ENCODE measurements at places on chromosomes 7 and 10.

DNA sequence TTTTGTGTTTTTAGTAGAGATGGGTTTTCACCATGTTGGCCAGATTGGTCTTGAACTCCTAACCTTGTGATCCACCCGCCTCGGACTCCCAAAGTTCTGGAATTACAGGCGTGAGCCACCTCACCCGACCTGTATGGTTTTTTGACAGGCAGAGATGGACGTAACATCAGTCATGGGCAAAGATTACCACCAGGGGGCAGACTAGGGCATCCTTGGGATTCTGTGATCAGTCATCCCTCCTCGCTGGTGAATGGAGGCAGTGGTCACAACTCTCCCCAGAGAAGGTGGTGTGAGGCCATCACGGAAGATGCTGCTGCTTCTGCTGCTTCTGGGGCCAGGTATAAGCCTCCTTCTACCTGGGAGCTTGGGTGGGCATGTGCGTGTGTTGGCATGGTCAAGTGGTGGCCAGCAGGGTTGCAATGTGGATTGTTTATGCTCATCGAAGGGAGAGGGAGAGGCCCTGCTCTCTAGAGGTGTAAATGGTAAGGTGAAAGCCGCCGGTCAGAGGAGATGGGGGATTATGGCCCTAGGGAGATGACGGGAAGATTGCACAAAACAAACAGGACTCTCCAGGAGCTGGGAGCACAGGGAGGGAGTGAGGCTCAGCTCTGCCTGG lies 122.7 kb upstream of the PRSS1 start:
- DNase-seq: no peak
- H3K36me3 ChIP-seq: no peaks in the 10 kb centered on the region
- H3K4me3 ChIP-seq: no peak overlapping the region
- H3K27me3 ChIP-seq: no peaks in the 10 kb centered on the region

GRCh38 chr10:106338486-106338885 lies 826.0 kb downstream of the SORCS1 start:
- H3K27ac ChIP-seq: no peak overlapping the region
- H3K4me3 ChIP-seq: no peak overlapping the region
- H3K27me3 ChIP-seq: no peaks in the 10 kb centered on the region

DNA sequence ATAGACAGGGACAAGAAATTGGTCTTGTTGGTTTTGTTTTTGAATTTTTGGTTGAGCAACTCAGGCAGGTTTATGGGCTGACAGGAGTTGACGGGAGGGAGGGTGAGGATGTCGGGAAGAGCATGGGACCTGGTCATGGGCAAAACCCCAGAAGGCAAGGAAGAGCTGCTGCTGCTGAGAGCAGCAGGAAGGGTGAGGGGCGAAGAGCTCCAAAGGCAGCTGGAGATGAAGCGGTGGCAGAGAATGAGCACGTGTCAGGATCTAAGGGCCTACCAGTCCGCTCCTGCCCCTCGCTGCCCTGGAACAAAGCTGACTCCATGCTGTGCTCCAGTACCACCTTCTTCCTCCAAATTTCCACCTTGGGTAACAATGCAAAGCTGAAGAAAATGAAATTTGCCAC lies 84.3 kb downstream of the ARHGAP22 start:
- H3K36me3 ChIP-seq: no peaks in the 10 kb centered on the region
- H3K4me3 ChIP-seq: no peak overlapping the region
- H3K27ac ChIP-seq: no peak overlapping the region
- peak; percentile 58 for DNase-seq
- peaks cover 9% of the 10 kb centered on the region for H3K4me1 ChIP-seq

GRCh38 chr10:70799124-70799523 lies 13.9 kb upstream of the TBATA start:
- no peak for DNase-seq
- no peaks in the 10 kb centered on the region for H3K27me3 ChIP-seq
- no peak overlapping the region for H3K27ac ChIP-seq
- no peaks in the 10 kb centered on the region for H3K36me3 ChIP-seq
- no peak overlapping the region for H3K4me3 ChIP-seq
- no peaks in the 10 kb centered on the region for H3K4me1 ChIP-seq

DNA sequence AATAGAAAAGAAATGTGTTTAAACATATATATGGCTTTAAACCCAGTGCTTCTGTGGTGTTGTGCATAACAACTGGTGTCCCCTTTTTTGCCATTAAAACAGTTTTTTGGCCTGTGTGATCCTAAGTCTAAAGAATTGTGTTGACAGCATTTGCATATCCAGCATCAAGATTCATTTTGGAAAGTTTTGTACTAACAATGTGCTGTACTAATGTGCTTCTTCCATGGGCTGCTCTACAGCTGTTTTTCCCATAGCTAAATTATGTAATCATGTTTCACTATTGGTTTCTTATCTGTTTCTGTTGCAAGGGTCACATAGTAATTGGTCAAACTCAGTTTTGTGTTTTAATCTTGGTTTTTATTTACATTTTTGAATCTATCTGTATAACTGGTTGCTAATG lies 5.5 kb downstream of the CNNM2 start:
- DNase-seq: no peak
- no peaks in the 10 kb centered on the region for H3K27me3 ChIP-seq
- H3K4me3 ChIP-seq: no peak overlapping the region

DNA sequence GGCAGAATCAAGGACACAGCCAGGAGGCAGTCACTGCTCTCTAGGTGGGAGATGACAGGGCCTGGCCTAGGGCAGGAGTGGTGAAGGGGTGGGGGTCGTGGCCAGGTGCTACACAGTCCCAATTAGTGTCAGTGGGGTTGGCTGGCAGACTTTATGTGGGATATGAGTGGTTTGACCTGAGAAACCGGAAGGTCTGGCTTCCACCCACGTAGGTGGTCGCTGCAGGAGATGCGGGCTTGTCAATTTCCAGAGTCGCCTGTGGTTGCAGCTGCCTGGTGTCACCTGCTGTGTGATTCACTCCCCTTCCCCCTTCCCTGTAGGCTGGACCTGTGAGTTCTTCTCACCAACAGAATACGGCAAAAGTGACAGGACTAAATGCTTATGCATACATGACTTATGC lies 124.3 kb downstream of the KLF6 start:
- no peaks in the 10 kb centered on the region for H3K4me1 ChIP-seq
- H3K27ac ChIP-seq: no peak overlapping the region
- DNase-seq: no peak

GRCh38 chr7:36393826-36394225 lies 4.2 kb downstream of the ANLN start:
- H3K27ac ChIP-seq: no peak overlapping the region
- no peaks in the 10 kb centered on the region for H3K27me3 ChIP-seq
- H3K4me3 ChIP-seq: no peak overlapping the region

DNA sequence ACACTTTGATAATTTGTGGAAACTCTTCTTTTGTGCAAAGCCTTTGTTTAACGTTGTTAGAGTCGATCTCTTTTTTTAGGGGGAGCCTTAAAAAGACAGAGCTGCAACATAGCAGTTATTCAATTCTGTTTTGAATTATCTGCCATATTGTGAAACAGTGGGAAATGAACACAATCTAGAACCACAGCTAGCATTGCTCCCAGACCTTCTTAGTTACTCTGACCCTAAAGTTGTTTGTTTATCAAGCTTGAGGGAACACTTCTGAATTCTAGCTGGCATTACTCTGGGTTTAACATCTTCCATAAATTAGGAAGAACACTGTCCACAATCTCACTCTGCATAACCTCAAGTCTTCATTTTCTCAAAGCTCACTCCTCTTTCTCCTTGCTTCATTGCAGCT lies 217.7 kb downstream of the PRKG1 start:
- H3K36me3 ChIP-seq: no peaks in the 10 kb centered on the region
- H3K27me3 ChIP-seq: no peaks in the 10 kb centered on the region
- no peak overlapping the region for H3K4me3 ChIP-seq
- no peak overlapping the region for H3K27ac ChIP-seq
- H3K4me1 ChIP-seq: no peaks in the 10 kb centered on the region

GRCh38 chr7:67588631-67589030 lies 592.0 kb downstream of the TYW1 start:
- DNase-seq: no peak
- no peak overlapping the region for H3K27ac ChIP-seq
- H3K4me1 ChIP-seq: no peaks in the 10 kb centered on the region
- H3K27me3 ChIP-seq: no peaks in the 10 kb centered on the region
- no peak overlapping the region for H3K4me3 ChIP-seq
- H3K36me3 ChIP-seq: no peaks in the 10 kb centered on the region

DNA sequence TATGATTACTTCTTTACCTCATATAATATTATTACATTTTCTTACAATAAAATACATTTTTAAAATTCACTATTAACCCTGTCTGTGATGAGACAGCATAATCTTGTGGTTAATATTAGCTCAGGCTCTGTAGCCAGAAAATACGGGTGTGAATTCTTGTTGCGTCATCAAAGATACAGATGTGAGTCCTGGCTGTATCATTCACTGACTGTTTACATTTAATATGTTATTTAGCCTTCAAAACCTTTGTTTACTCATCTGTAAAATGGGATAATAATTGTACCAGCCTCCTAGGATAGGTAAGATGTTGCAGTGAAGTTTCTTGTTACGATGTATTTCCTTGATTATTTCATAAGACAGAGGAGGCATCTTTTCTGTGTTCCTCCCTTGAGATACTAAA lies 184.7 kb upstream of the PRPS1L1 start:
- no peak overlapping the region for H3K27ac ChIP-seq
- H3K4me1 ChIP-seq: no peaks in the 10 kb centered on the region
- no peaks in the 10 kb centered on the region for H3K27me3 ChIP-seq
- H3K4me3 ChIP-seq: no peak overlapping the region

GRCh38 chr7:41142904-41143473 lies 559.9 kb downstream of the INHBA start:
- DNase-seq: no peak
- H3K27me3 ChIP-seq: no peaks in the 10 kb centered on the region
- peaks cover 6% of the 10 kb centered on the region for H3K4me1 ChIP-seq
- no peak overlapping the region for H3K4me3 ChIP-seq
- H3K36me3 ChIP-seq: no peaks in the 10 kb centered on the region

GRCh38 chr10:28788762-28789161 lies 111.4 kb downstream of the BAMBI start:
- DNase-seq: no peak
- H3K4me1 ChIP-seq: no peaks in the 10 kb centered on the region
- H3K36me3 ChIP-seq: no peaks in the 10 kb centered on the region
- no peaks in the 10 kb centered on the region for H3K27me3 ChIP-seq

DNA sequence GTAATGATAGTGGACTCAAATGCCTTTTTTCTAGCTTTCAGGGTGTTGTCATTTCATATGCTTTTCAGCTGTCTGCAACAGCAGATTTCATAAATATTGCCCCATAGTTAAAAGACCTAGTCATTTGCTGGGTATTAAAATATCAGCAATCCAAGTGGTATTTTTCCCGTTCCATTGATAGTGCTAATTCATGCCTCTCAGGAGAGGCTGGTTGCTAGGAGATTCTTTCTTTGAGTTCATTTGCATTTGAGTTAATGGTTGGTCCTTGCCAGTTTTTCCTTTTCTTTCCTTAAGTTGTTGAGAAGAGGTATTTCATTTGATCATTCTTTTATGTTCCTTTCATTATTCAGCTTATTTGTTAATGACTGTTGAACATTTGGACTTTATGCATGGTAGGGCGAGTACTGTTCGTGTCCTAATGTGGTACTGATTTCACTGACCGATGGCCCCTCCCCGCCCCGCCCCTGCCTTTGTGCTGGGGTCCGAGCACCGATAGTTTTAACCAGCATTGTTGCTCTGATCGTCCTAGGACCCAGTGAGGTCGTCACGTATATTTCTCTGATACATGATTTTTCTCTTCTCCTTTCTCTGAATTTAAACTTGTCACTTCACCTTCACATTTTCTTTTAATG lies 128.6 kb downstream of the CCNY start:
- H3K27me3 ChIP-seq: no peaks in the 10 kb centered on the region
- no peaks in the 10 kb centered on the region for H3K36me3 ChIP-seq
- DNase-seq: no peak

- peaks cover 92% of the 10 kb centered on the region for H3K4me1 ChIP-seq
- H3K4me3 ChIP-seq: no peak overlapping the region
- no peak for DNase-seq
- H3K27me3 ChIP-seq: no peaks in the 10 kb centered on the region
- H3K27ac ChIP-seq: peak overlapping the region; percentile 97
Observed at GRCh38 chr7:74479066-74479781, 25.5 kb downstream of the GTF2IRD1 start.

GRCh38 chr10:113162960-113163359 lies 212.9 kb downstream of the TCF7L2 start:
- H3K4me3 ChIP-seq: no peak overlapping the region
- no peak for DNase-seq
- peak overlapping the region; percentile 75 for H3K27ac ChIP-seq
- no peaks in the 10 kb centered on the region for H3K27me3 ChIP-seq

DNA sequence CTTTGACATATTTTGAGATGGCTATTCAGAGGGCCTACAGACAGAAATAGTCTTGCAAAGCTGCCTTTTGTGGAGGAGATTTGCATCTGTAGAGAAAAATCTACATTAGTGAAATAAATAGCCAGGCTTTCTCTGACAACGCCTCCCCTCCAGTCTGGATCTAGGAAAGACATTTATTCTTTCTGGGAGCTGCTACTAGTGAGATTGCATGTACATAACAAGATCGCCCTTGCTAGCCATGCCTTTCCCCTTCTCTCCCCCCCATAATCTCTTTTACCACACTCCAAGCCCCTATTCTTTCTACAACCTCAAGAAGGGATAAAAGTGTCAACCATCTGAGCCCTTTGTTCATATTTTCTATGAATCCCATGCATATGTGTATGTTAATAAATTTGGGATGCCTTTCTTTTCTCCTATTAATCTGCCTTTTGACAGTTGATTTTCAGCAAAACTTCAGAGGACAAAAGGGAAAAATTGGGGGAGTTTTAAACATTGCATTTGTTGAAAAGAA lies 194.2 kb downstream of the SNX13 start:
- no peak overlapping the region for H3K27ac ChIP-seq
- H3K4me3 ChIP-seq: no peak overlapping the region
- DNase-seq: no peak
- H3K36me3 ChIP-seq: no peaks in the 10 kb centered on the region

- no peaks in the 10 kb centered on the region for H3K36me3 ChIP-seq
- no peak for DNase-seq
- no peak overlapping the region for H3K4me3 ChIP-seq
- peaks cover 4% of the 10 kb centered on the region for H3K4me1 ChIP-seq
Observed at GRCh38 chr7:100670074-100670473, 3.5 kb upstream of the GNB2 start.

DNA sequence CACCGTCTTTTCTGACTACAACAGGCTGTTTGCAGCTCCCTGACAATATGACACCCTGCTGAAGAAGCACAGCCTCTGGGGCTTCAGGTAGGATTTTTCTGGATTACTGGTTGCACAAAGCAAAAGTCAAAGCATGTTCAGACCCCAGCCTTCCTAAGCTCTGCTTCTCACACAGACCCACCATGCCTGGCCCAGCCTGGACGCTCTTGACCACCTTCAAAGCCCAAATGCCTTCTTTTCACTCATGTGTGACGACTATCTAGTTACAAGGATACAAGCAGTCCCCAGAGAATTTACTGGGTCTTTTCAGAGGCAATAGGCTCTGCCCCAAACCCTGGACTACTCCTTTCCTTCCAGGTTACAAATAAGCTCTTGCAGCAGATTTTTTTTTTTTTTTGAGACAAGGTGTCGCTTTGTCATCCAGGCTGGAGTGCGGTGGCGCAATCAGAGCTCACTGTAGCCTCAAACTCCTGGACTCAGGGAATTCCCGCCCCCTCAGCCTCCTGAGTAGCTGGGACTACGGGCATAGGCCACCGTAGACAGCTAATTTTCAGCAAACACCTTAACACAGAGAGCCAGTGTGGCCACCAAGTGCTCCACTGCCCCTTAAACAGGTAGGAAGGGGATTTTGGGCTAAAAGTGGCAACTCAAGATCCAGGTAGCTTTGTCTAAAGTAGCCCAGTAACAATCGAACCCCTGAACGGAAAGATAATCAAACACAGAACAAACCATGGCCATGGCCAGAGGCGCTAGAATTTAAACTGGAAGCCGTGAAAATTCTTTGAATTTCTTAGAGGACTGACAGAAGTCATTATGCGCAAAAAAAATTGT lies 16.2 kb downstream of the SVIL start:
- DNase-seq: no peak
- H3K4me3 ChIP-seq: no peak overlapping the region
- no peaks in the 10 kb centered on the region for H3K36me3 ChIP-seq
- peak overlapping the region; percentile 77 for H3K27ac ChIP-seq
